ENCODE measurements at places on chromosomes 1 and 21.

DNA sequence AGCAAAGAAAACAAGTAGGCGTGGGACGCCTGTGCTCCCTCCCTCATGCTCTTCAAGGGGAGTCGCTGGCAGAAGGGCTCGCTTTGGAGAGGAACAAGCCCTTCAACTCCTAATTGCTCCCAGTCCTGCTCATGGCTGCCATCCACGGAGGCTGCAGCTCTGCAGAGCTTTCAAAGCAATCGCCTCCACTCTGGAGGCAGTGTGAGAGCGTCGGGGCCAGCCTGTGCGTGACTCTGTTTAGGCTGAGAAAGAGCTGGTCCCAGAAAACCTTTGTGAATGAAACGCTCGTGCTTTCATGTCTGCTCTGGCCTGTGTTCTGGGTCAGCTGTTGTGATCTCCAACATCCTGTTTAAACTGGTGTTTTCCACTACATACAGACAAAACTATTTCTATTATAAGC, 23.9 kb upstream of the RUNX1 start:
- no peak for DNase-seq

GRCh38 chr1:74790453-74790852, 57.5 kb downstream of the TYW3 start:
- no peak for DNase-seq

GRCh38 chr1:29896791-29897714, 660.7 kb downstream of the PTPRU start:
- no peak for DNase-seq

GRCh38 chr1:17998889-17999288, 108.7 kb upstream of the IGSF21 start:
- DNase-seq = no peak

- DNase-seq = no peak
These were observed 8.0 kb downstream of the OSBPL9 start for GRCh38 chr1:51624855-51625254.

GRCh38 chr1:59593798-59594790, 220.7 kb upstream of the HOOK1 start:
- no peak for DNase-seq

GRCh38 chr1:157963713-157964112, 29.7 kb upstream of the KIRREL1 start:
- peak; percentile 48 for DNase-seq

DNA sequence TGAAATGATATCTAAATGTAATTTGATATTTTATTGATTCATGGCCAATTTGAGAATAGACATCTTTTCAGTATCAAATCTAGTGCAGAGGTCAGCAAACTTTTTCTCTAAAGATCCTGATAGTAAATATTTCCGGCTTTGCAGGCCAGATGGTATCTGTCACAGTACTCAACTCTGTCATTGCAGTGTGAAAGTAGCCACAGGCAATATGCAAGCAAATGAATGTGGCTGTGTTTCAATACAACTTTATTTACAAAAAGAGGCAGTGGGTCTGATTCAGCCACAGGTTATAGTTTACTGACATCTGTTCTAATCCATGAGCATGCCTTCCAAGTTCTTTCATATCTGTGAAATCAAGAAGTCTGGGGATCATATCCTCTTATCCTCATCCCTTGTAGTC, 221.2 kb downstream of the PRDM2 start:
- no peak for DNase-seq

GRCh38 chr1:15900662-15901279, 53.3 kb downstream of the SPEN start:
- DNase-seq = no peak

DNA sequence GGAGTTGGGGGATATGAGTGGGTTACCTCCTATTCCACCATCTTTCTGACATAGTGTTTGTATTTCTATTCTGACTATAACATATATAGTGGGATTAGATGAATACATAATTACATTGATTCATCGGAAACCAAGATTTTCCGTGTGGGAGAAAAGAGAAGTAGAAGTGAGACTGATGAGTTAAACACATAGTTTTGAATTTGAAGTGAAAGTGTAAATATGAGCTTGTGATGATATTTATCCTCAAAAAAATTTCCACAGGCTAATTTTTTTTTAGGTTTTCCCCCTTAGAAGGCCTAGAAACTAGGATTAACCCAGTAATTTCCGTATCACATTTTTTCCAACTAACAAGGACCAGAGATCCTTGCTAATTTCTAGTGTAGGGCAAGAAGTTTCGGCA, 6.9 kb downstream of the CD1B start:
- no peak for DNase-seq

GRCh38 chr1:189681252-189681919, 796.3 kb downstream of the BRINP3 start:
- DNase-seq = no peak

DNA sequence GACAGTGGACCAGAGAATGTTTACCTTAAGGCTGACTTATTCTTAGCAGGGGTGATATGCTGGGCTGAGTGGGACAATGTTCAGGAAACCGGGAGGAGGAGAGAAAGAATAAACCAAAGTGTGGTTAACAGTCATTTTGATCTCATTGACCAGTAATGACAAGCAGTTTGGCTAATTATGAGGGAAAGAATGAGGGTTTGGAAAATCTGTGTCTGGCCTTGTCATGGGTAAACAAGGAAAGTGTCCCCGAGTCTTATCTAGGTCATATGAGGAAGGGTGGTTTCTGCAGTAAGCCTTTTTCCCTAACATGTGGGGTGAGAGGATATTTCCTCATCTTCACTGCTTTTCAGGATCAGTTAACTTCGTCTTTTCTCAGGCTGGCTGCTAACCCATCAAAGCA, 155.0 kb downstream of the TPR start:
- DNase-seq = no peak

GRCh38 chr1:234235434-234235881, 137.8 kb upstream of the COA6 start:
- no peak for DNase-seq

DNA sequence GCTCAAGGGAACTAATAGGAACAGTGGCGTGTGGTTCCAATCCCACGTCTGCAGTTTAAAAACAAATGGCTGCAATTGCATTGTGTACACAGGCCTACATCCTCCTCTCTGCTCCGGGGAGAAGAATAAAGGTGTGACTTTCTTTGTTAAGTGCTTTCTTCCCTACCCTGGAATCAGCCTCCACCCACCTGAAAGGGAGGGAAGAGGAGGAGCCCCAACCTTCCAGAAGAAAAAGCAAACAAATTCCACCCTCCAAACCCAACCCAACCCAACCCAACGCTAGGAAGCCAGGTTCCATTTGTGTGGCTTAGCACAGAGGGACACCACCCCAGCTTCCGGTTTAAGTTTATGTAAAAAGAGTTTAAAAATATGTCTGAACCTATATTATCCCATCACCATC, 11.8 kb upstream of the BACE2 start:
- no peak for DNase-seq

DNA sequence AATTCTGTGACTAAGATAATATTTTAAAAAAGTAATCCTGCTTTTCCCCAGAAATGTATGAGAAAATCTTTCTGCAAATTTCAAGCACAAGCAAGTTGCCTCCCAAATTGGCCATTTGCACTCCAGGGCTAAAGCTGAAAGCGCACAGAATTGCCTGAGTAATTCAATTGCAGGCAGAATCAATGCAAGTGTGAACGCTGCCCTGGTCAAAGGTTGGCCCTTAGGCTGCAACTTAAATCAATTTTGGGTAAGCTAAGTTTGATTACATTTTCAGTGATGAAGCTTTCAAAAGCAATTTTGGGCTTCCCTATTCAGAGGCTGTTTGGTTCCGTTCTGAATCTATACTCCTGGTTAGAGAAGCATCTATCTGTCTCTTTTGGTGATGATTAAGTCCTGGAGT, 501.8 kb upstream of the ZRANB2 start:
- DNase-seq = no peak

DNA sequence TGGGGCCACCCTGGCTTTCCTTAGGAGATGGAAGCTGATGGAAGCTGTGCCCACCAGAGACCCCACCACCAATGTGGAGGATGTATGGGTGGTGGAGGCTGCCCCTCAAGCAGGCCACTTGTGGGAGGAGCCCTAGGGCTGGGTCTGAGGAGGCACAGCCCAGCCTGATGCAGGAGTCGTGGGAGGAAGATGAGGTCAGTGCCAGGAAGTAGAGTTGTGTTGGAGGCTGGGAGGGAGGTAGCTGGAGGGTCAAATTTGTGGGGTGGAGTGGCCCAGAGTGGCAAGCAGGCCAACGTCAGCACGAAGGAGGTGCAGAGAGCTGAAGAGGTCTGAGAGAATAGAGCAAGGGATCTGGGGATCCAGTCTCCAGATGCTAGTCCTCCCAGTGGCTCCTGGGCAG, 119.0 kb upstream of the USP24 start:
- no peak for DNase-seq

Data from stimulated activated naive B cell treated with anti-CD40 and anti-IgM and Interleukin-4, amounts not matched to agents 10 μg/mL and 1 μg/mL and 100 μg/mL, for 72 hours (primary cell).